Naive B cell (primary cell): ENCODE measurements at places on chromosomes 5 and 9. TPM values are rescaled to one million over a fixed set of nuclear protein-coding genes. Genes with fewer than 3 reads are reported as not detected.

Gene RC3H2
- 39.1 TPM for polyA plus RNA-seq

GRCh38 chr9:124335320-124335707 is 77.6 kb downstream of the NEK6 start:
- H3K4me1 ChIP-seq: no peaks in the 10 kb centered on the region
- H3K36me3 ChIP-seq: peaks cover 11% of the 10 kb centered on the region
- no peak overlapping the region for H3K4me3 ChIP-seq
- H3K27me3 ChIP-seq: no peaks in the 10 kb centered on the region
- no peak for DNase-seq

DNA sequence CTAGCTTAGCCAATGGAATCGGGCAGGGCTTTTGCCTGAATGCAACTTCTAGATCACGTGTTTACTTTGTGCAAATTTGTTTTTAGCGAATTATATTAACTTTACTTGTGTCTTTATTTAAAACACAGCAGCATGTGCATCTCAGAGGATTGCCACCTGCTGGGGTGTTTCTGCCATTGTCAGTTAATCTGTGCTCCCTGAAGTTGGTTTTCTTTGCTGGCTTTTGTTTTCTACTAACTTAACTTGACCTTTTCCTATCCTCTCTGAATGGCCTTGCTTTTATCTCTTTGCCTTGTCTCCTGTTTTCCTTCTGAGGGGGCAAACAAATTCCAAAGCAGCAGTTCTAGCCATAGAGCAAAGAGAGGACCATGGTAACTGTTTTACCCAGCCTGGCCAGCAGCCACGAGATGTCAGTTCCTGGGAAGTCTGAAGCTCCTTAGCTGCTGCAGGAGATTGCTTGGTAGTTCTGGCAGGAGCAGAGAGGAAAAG is 67.6 kb downstream of the ARHGEF28 start:
- no peak overlapping the region for H3K4me3 ChIP-seq
- peaks cover 17% of the 10 kb centered on the region for H3K27me3 ChIP-seq
- DNase-seq: no peak
- no peaks in the 10 kb centered on the region for H3K4me1 ChIP-seq
- H3K36me3 ChIP-seq: peaks cover 3% of the 10 kb centered on the region

DNA sequence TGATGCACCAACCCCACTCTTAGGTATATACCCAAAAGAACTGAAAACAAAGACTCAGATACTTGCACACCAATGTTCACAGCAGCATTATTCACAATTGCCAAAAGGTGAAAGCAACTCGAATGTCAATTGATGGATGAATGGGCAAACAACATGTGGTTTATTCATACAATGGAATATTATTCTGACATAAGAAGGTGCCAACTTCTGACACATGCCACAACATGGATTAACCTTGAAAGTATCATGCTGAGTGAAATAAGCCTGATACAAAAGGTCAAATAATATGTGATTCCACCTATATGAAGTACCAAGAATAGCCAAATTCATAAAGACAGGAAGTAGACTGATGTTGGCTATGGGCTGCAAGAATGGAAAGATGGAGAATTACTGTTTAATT is 35.0 kb downstream of the CTNND2 start:
- H3K4me1 ChIP-seq: no peaks in the 10 kb centered on the region
- DNase-seq: no peak
- H3K27ac ChIP-seq: no peak overlapping the region
- no peak overlapping the region for H3K4me3 ChIP-seq

DNA sequence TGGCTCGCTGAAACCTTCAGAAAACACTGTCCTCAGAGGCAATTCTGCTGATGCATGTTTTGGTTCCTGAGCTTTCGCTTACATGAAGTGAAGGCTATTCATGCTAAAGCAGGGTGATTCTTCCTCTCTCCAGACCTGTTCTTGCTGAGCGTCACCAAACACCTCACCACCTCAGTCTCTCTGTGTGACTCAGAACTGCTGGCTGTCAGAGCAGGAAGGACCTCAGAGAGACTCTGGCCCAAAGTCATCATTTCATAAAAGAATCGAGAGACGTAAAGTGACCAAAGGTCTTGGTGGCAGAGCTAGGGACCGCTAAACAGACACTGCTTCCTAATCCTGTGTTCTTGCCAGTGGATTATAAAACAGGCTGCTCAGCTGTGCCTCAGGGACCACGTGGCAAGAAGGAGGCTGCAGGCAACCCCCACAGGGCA is 73.8 kb downstream of the LHFPL2 start:
- no peak overlapping the region for H3K27ac ChIP-seq
- no peak for DNase-seq
- H3K4me1 ChIP-seq: peaks cover 24% of the 10 kb centered on the region
- no peaks in the 10 kb centered on the region for H3K36me3 ChIP-seq
- H3K27me3 ChIP-seq: no peaks in the 10 kb centered on the region
- H3K4me3 ChIP-seq: no peak overlapping the region

DNA sequence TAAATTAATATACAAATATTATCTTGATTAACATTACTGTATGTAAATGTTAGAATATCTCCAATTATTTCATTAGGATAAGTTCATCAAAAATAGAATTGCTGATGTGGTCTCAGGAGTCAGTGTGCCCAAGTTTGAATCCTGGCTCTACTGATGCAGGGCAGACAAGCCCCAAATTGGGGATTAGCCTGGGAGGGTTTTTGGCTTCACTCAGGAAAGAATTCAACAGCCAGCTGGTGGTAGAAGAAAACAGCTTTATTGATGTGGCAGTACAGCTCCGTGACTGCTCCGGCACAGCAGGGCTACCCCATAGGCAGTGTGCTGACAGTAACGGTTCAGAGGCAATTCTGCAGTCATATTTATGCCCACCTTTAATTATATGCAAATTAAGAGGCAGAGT is 32.5 kb downstream of the COL27A1 start:
- no peak overlapping the region for H3K27ac ChIP-seq
- H3K36me3 ChIP-seq: peaks cover 8% of the 10 kb centered on the region
- no peaks in the 10 kb centered on the region for H3K27me3 ChIP-seq
- no peak for DNase-seq
- H3K4me1 ChIP-seq: no peaks in the 10 kb centered on the region

Gene MEIKIN
- polyA plus RNA-seq: not detected

- H3K36me3 ChIP-seq: no peaks in the 10 kb centered on the region
- H3K4me1 ChIP-seq: peaks cover 3% of the 10 kb centered on the region
- H3K27me3 ChIP-seq: peaks cover 42% of the 10 kb centered on the region
- no peak overlapping the region for H3K27ac ChIP-seq
- no peak for DNase-seq
These were observed 1.4 kb upstream of the GDNF start for GRCh38 chr5:37841203-37841602.

Gene IFNK
- not detected for polyA plus RNA-seq

- no peak overlapping the region for H3K27ac ChIP-seq
- H3K4me3 ChIP-seq: no peak overlapping the region
- no peaks in the 10 kb centered on the region for H3K27me3 ChIP-seq
- no peaks in the 10 kb centered on the region for H3K36me3 ChIP-seq
- H3K4me1 ChIP-seq: no peaks in the 10 kb centered on the region
These were observed 381.8 kb downstream of the ADGRV1 start for GRCh38 chr5:90940227-90940995.

Gene DMRT3
- polyA plus RNA-seq: not detected

Gene ZBTB26
- polyA plus RNA-seq: 3.8 TPM

DNA sequence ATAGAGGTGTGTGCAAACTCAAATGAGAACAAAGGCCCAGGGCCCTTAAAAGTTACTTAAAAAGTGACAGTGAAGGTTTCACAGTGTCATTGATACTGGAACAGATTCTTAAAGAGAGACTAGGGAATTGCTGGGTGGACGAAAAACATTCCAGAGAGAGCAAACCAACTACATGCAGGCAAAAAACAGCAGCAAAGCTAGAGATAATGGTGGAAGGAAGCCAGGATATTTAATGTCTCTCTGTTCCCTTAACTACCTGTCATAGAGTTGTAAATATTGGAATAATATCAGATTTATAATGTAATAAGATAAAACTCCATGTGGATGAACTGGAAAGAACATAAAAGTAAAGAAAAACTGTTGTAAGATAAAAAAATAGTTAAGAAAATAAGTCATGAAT is 508.6 kb downstream of the TAF11L14 start:
- no peak overlapping the region for H3K4me3 ChIP-seq
- no peak for DNase-seq
- no peaks in the 10 kb centered on the region for H3K27me3 ChIP-seq
- no peaks in the 10 kb centered on the region for H3K4me1 ChIP-seq

Gene DRD1
- not detected for polyA plus RNA-seq

Gene HMCN2
- polyA plus RNA-seq: not detected

Gene OSMR
- polyA plus RNA-seq: not detected

- H3K4me1 ChIP-seq: peaks cover 4% of the 10 kb centered on the region
- peaks cover 8% of the 10 kb centered on the region for H3K36me3 ChIP-seq
- no peak for DNase-seq
- no peak overlapping the region for H3K4me3 ChIP-seq
These were observed 82.2 kb downstream of the IPO11 start for GRCh38 chr5:62494772-62495171.

Gene FCN2
- not detected for polyA plus RNA-seq

DNA sequence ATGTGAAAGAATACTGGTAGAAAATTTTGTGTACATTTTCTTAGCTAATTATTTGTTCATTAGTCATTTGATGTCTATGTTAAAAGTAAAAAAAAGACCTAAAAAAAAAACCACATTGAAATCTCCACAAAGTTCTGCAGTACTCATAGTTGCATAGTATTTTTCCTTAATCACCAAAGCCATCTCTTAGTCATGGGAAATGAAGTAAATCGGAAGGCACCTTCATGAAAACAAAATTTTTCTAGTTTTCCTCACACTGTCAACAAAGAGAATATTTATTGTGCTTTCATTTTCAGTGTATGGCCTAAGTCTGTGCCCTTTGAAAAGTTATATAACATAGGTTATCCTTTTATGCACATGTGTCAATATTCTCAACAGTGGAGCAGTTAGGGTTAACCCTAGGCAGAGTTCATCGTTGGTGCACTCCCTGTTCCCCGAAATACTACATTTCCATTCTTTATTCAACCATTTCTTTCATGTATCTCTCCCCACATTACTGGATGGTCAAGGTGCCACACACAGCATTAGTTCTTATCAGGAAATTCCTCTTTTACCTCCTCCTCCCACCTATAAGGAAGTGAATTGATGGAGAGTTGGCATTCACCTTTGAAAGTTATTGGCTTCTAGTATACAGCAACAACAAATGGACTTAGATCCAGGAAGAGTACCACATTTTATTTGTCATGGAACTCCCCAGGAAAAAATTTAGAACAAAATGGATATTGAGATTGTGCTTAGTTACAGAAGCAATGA is 93.1 kb downstream of the NUDT12 start:
- no peaks in the 10 kb centered on the region for H3K36me3 ChIP-seq
- no peak for DNase-seq
- H3K4me1 ChIP-seq: no peaks in the 10 kb centered on the region
- H3K27me3 ChIP-seq: no peaks in the 10 kb centered on the region

DNA sequence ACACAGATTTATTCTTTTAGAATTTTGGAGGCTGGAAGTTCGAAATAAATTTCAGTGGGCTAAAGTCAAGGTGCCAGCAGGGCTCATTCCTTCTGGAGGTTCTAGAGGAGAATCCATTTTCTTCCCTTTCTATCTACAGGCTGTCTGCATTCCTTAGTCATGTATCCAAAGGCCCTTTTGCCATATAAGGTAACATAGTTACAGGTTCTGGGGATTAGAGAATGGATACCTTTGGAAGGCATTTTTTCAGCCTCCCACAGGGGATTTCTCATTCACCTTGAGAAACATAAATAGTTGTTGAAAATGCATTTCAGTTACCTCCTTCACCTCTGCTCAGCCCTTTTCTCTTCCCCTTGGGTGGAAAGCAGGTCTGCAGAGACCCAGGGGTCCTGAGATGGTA is 280.0 kb upstream of the MAP3K1 start:
- H3K27ac ChIP-seq: no peak overlapping the region
- no peaks in the 10 kb centered on the region for H3K27me3 ChIP-seq
- peaks cover 7% of the 10 kb centered on the region for H3K4me1 ChIP-seq
- no peak overlapping the region for H3K4me3 ChIP-seq
- no peaks in the 10 kb centered on the region for H3K36me3 ChIP-seq
